Pancreas (tissue), 10 donors: ENCODE measurements at places on chromosomes 2 and 18. TPM values are rescaled to one million over a fixed set of nuclear protein-coding genes. Genes with fewer than 3 reads are reported as not detected.

SMC6 gene
- polyA plus RNA-seq = 7.0 TPM

PROKR1 gene
- polyA plus RNA-seq = 0.02 TPM

SLC66A2 gene
- polyA plus RNA-seq = 36.1 TPM

RAPGEF4 gene
- 7.0 TPM for polyA plus RNA-seq

SOX11 gene
- 0.04 TPM for polyA plus RNA-seq

APCDD1 gene
- 10.2 TPM for polyA plus RNA-seq

MYCN gene
- 0.75 TPM for polyA plus RNA-seq

CDH19 gene
- polyA plus RNA-seq = 1.4 TPM

POTEC gene
- polyA plus RNA-seq = 0.04 TPM

POTEI gene
- 0.30 TPM for polyA plus RNA-seq

FIGN gene
- polyA plus RNA-seq = 1.5 TPM

TSGA10 gene
- polyA plus RNA-seq = 3.5 TPM

CRIM1 gene
- 5.2 TPM for polyA plus RNA-seq

C2orf80 gene
- not detected for polyA plus RNA-seq

CFAP221 gene
- polyA plus RNA-seq = 25.3 TPM

PJVK gene
- 7.1 TPM for polyA plus RNA-seq
